ENCODE measurements at places on chromosomes 12 and 14. TPM values are rescaled to one million over a fixed set of nuclear protein-coding genes. Genes with fewer than 3 reads are reported as not detected.

Gene RIPK3
- not detected for polyA plus RNA-seq

Gene CCDC197
- not detected for polyA plus RNA-seq

Gene METTL3
- polyA plus RNA-seq, result 198 TPM

Gene DENND5B
- polyA plus RNA-seq, result 5.3 TPM

Gene SLC6A15
- 0.96 TPM for polyA plus RNA-seq

Gene TXNDC16
- polyA plus RNA-seq, result 1.6 TPM

Gene TBC1D30
- polyA plus RNA-seq, result 0.29 TPM

Data from SK-N-SH (cell line).